ENCODE measurements at places on chromosomes 1 and 21. TPM values are rescaled to one million over a fixed set of nuclear protein-coding genes. Genes with fewer than 3 reads are reported as not detected.

DNA sequence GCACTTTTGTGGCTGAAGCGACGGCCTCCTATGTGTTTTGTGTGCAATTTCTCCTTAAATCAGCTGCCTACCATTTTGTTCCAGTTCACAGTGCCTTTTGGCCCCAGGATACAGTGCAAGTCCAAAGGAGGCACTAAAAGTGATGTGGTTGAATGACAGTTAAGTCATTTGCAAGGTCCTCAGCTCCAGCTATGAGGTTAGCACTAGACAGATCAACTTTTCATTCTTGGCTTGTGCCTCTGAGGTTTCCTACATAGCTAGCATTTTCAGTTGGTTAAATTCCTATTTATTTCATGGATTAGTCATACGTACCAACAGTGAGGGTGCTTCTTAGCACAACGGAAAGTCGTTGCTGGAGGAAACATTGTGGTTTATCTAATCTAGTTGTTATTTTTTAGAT lies 59.3 kb upstream of the NTPCR start:
- DNase-seq, result peak; percentile 94

- DNase-seq, result no peak
Measured at GRCh38 chr1:80933346-80933745, 867.4 kb upstream of the ADGRL2 start.

LCE1D gene
- not detected for total RNA-seq

DNA sequence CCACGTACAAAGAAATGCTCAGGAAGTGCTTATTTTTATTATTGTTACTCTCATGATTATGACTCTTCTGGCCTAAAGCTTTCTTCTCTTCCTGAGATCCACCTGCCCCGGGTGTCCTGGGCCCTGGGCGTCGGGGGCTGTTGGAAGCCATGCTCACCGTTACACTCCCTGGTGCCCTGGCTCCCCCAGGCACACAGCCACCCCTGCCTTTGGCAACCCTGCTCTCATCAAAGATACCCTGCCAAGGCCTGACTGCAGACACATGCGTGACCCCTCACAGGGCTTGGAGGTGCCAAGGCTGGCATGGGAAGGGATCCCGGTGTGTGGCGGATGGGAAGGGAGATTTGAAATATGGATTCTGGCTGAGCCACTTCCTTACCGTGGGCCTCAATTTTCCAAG lies 3.3 kb upstream of the KISS1 start:
- no peak for DNase-seq

ASTN1 gene
- not detected for total RNA-seq

DNA sequence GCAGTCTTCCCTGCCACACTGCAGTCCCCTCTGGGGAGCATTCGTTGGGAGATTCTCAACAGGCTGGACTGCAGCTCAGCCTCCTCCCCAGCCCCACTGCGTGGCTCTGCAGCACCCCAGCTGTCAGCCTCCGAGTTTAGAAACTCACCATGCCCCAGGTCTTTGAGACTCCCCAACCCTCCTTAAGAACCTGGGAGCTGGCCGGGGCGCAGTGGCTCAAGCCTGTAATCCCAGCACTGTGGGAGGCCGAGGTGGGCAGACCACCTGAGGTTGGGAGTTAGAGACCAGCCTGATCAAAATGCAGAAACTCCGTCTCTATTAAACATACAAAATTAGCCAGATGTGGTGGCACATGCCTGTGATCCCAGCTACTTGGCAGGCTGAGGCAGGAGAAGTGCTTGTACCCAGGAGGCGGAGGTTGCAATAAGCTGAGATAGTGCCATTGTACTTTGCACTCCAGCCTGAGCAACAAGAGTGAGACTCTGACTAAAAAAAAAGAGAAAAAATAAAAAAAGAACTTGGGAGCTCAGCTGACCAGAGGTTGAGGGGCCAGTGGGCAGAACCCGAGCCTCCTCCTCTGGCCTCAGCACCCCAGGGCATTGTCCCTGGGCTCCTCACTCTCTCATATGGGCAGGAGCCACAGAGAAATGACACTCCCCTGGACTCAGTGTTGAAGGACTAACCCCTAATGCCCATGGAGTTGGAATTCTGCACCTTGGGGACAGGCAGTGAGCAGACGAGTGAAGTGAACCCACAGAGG lies 5.6 kb downstream of the OLIG2 start:
- DNase-seq, result no peak

GRCh38 chr21:44576025-44576420 lies 2.5 kb downstream of the KRTAP10-4 start:
- no peak for DNase-seq

AMY1B gene
- not detected for total RNA-seq

DNA sequence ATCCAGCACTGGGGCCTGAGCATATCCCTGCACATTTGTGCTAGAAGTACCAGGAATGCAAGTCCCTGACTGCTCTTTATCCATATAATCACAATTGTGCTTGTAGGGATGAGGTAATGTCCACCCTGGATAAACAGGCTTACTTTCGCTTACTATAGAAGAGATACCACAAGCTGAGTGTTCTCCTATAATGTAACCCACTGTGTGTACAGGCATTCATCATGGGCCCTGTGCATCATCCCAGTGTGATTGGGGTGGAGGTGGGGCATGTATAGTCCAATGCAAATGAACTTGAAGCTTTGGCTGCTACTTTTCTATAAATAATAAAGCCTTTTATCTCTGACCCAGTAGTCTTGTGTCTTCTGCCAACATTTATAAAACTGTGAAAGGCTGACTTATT lies 69.3 kb downstream of the MAN1A2 start:
- no peak for DNase-seq

DNA sequence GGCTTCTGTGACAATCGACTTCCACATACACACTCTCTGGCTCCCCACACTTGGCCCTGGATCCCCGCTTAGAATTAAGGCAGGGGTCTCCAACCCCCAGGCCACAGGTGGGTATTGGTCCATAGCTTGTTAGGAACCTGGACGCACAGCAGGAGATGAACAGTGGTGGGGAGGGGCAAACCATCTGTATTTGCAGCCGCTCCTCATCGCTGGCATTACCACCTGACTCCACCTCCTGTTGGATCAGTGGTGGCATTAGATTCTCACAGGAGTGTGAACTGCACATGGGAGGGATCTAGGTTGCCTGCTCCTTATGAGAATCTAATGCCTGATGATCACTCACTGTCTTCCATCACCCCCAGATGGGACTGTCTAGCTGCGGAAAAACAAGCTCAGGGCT lies 16.0 kb downstream of the TRIM62 start:
- no peak for DNase-seq

- no peak for DNase-seq
Measured at GRCh38 chr1:220921971-220922635, 42.9 kb downstream of the HLX start.

GRCh38 chr1:36389999-36390398 lies 4.3 kb upstream of the STK40 start:
- no peak for DNase-seq

DNA sequence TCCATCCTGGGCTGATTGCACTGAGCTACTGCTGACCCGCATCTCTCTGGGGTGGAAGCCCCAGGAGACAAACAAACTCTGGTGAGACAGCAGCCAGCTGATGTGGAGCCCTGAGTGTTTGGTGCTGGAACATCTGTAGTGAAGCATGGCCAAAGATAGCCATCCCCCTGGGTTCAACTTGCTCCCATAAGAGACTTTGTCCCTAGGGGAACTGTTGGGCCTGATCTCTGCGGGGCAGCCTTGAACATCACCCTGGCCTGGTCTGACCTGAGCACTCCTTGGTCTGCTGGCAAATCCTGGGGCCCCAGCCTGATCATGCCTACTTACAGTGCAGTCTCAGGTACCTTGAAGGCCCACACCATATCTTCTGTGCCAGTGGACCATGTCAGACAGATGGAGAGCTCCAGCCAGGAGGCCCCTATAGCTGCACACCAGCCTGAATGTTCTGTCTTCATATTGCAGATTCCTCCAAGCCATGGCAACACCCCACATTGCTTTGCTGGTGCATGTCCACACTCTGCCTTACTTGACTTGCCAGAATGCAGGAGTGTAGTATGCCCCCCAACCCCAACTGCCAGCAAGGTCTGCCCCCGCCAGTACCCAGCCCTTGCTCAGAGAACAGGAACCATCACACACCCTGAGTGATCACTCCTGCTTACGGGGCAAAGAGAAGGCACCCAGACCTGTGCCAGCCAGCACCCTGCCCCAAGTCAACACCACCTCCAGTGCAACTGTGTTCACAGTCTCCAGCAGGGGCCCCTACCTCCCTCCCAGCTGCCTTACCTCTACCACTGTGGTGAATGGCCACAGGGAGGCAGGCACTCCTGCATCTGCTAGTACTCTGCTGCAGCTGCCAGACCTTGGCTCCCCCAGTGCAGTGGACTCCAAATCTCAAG lies 690.5 kb upstream of the NR5A2 start:
- no peak for DNase-seq

GBP7 gene
- total RNA-seq, result not detected

FCRL1 gene
- not detected for total RNA-seq

DNA sequence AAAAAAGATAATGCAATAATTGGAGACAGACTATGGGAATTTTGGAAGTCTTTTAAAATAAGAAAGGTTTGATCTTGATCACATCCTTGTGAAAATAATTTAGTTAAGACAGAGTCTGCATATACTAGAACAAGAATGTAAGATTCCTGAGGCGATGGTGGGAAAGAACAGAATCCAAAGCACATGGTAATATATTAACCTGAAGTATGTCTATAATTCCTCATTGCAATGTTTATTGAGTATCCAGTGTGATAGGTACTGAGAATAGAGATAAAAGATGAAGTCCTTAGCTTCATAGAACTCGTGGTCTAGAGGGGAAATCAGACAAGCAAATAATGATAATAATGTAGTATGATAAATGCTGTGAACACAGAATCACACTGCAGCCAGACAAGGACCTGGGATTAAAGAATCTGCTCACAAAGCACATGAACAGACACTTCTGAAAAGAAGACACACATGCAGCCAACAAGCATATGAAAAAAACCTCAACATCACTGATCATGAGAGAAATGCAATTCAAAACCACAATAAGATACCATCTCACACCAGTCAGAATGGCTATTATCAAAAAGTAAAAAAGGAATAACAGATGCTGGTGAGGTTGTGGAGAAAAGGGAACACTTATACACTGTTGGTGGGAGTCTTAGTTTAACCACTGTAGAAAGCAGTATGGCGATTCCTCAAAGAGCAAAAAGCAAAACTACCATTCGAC lies 6.9 kb upstream of the ANGPTL3 start:
- DNase-seq, result peak; percentile 7

DNA sequence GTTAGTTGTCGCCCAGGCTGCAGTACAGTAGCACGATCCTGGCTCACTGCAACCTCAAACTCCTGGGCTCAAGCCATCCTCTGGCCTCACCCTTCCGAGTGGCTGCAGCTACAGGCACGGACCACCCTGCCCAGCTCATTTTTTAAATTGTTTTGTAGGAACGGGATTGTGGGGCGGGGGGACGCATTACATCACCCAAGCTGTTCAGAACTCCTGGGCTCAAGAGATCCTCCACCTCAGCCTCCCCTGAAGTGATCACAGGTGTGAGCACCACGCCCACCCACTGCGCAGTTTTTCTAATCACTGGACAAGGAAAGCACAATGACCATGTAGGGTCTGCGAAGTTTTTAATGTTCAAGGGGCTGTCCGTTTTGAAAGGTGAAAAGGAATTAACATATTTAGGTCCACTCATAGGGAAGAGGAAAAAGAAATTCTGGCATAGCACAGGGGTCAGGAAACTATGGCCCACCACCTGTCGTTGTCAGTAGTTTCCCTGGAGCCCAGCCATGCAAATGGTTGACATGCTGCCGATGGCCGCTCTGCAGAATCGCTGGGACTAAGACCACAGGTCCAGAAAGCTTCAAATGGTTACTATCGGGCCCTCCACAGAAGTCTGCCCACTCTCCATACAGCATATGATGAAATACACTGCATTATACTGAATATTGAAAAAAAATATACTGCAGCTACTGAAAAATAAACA lies 26.0 kb downstream of the SETD4 start:
- DNase-seq, result peak; percentile 29

GRCh38 chr1:232382671-232383070 lies 247.3 kb downstream of the SIPA1L2 start:
- DNase-seq, result peak; percentile 40

KRTAP12-4 gene
- total RNA-seq, result not detected

IVL gene
- total RNA-seq, result not detected

- DNase-seq, result no peak
Measured at GRCh38 chr1:58585166-58585565, 8.1 kb upstream of the TACSTD2 start.
